HFFc6 (cell line): ENCODE measurements at places on chromosomes 7 and 10.

GRCh38 chr7:110771717-110772116 lies 319.2 kb upstream of the LRRN3 start:
- DNase-seq = no peak

DNA sequence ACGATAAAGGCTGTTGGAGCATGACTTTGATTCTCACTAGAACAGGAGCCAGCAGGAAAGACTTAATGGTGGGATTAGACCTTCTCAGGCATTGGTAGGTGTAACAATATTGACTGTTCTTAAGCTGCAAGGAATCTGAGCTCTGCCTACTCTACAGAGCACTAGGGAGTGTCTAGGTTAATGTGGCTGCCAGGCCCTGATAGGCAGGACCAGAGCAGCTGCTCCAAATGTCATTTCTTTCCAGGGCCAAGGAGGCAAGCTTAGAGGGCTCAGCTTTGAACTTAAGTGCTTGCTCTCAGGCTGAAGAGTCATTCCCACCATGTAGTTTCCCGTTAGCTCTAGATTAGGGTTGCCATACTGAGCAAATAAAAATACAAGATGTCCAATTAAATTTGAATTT lies 96.8 kb downstream of the RAB18 start:
- no peak for DNase-seq

DNA sequence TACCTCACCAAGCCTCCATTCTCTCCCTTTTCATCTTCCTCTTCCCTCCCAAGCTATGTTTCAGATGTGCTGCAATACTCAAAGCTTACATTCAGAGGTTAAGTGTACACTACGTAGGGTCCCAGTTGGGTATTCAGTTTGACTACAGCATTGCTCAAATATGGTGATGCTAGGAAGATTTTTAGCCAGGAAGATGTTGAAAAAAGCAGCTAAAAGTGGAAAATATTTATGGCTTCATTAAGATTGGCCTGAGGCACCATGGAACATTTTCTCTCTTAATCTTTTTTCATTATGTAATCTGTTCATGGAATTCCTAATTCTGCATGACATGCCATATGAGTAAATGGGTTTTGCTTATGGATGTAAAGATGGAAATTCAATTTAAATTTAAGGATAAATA lies 72.0 kb upstream of the ABCB5 start:
- DNase-seq = no peak

GRCh38 chr7:95736635-95737034 lies 35.7 kb upstream of the DYNC1I1 start:
- DNase-seq = no peak

DNA sequence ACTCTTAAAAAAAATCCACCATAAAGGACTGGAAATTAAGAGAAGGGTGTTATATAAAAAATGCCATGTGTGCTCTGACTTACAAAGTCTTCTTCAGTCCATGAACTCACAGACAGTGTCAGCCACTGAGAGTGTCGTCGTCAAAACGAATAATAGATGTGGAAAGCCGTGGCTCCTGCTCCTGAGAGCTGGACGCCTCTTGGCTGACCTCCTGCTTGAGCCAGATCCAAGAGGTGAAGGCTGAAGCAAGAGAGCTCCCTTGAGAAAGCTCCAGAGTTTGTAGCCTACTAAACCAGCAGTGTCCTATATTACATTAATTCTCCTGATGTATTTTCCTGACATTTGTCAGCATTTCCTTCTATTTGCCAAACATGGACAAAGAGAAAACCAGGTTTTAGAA lies 234.3 kb upstream of the C7orf33 start:
- DNase-seq = no peak

- DNase-seq = no peak
Observed at GRCh38 chr10:1379601-1380000, 323.4 kb downstream of the WDR37 start.
